Activated CD4-positive, alpha-beta T cell treated with anti-CD3 and anti-CD28 coated beads, Interleukin-2, amount 10 ng/mL, durations not matched to agents 24 days and 14 days (primary cell): ENCODE measurements at places on chromosomes 3 and 15.

DNA sequence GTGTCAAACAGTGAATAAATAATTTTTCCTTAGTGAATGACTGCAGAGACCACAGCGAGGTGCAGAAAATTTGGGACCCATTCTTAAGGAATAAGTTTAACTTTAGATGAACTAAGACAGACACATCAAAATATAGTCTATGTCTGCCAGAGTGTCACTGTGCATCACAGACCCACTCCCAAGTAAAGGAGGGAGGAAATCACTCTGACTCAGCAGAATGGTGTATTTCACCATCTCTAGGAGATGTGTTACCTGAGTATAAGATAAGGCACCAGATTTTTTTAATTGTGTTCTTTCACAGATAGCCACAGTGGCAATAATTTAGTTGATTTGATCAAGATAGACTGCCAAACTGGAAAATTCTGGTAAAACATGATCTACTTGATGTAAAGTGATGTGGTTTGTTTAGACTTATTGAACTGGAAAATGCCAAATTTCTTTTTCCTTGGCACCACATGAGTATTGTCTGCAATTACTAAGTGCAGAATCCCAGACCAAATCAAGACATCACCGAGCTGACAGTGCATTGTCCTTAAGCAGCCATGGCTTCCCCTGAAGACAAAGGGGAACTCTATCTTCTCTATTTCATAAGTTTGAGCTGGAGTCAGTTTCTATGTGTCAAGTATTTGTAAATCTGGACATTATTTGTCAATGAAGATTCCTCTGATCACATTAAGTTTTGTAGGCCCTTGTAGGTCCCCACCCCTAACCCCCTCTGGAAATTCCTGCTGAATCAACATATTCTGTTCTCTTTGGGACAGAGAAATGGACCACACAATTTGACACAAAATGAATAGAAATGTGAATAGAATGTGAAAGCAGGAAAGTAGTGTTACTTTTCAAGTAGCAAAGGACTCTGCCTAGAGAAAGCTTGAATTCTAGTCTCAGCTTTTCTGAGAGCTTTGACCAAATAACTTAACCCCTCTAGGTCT, 47.6 kb downstream of the TIPARP start:
- no peak for DNase-seq

DNA sequence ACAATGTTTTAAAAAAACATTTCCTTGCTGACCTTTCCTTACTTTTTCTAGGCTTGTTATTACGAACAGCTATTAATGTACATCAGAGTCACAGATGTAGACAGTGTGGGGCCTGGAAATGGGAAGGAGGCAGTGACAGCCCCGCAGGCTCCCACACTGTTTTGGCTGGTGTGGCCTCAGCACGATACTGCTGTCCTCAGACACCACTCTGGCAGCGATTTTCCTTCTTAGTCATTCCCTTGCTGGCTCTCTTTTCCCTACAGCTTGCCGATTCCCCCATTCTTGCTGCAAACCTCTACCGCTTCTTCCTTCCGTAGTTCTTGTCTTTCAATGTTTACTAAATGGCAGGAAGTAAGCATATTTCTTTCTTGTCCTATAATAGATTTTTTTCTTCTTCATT, 113.1 kb downstream of the ABI3BP start:
- no peak for DNase-seq

DNA sequence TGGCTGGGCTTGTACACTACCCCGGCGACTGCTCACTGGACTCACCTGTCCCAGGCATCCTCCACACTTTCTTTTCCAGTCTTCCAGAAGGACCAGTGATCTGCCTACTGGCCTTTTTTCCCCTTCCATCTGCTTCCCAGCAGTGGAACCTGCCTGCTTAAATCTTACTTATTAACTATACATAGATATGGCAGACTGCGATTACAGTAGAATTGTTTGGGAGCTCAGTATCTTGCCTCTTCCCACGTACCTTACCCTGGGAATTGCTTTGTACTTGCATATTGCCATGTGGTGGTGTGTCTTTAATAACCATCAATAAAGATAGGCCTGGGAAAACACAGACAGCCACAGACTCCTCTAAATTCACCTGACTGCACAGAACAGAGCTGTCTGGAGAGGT, 11.8 kb upstream of the HES1 start:
- no peak for DNase-seq

GRCh38 chr15:88529021-88529630, 17.4 kb downstream of the DET1 start:
- DNase-seq = no peak

- DNase-seq = no peak
Observed at GRCh38 chr3:170044795-170045244, 7.0 kb downstream of the GPR160 start.
